Islet precursor cell (in vitro differentiated cells): ENCODE measurements at places on chromosomes 3 and 15.

GRCh38 chr3:56621681-56622080 lies 61.4 kb downstream of the TASOR start:
- no peak for DNase-seq

DNA sequence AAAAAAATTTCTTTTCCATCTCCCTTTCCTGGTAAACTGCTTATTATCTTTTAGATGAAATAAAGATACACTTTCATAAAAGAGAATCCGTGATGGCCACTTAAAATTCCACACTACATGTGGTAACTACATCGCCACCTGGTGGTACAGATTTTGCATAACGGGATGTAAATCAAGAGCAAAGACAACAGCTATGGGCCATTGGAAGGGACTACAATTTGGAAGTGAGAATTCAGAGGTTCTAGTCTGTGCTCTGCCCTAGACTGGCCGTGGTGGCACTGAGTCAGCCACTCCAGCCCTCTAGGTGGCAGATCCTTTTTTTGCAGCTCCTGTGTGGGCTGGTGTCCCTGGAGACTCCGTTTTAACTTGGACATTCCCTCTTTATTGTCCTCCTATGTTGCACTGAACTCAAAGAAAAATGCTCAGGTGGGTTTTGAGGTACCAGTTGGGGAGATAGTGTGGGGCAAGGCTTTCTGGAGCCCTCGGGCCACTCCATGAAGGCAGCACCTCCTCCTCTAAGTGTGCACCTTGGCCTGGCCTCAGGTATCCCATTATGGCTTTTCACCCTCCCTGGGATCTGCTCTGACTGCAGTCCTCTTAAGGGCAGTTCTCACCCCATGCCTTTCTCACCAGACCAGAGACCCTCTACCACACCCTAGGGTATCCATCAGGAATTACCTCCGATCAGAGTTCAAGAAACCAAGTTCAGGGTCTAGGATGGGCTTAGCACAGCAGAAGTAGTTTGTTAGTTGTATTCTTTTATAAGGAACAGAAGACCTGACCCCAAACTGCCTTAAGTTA lies 54.9 kb downstream of the SPSB4 start:
- DNase-seq: peak; percentile 82

DNA sequence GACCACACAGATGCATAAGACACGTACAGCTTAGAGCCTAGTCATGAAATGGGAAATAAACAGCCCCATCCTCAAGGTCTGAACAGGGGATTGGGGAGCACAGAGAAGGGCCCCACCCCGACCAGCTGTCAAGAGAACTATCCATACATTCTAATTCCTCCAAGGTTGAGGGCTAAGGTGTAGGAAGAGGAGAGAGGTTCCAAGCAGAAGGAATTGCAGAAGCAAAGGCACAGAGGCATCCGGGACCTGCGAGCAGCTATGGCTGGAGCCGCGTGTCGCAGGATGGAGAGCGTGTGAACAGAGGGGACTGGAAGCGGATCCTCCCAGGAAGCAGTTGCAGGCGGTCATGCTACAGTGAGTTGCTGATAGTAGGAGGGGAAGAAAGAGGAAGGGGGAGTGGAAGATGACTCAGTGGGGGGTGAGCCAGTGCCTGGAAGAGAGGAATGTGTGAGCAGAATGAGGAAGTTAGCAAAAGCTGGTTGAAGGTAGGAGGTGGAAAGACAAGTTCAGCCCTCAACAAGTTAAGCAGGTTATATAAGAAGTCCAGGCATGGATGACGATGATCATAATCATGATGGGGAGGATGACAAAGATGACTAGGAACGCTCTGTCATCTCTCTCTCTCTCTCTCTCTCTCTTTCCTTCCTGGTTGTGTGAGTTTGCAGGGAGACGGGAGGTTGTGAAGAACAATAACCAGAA lies 89.7 kb downstream of the LIPC start:
- peak; percentile 97 for DNase-seq

- no peak for DNase-seq
Observed at GRCh38 chr15:43093026-43093425, 12.8 kb downstream of the UBR1 start.

- DNase-seq: peak; percentile 91
Observed at GRCh38 chr3:192850451-192850981, 67.1 kb downstream of the MB21D2 start.

DNA sequence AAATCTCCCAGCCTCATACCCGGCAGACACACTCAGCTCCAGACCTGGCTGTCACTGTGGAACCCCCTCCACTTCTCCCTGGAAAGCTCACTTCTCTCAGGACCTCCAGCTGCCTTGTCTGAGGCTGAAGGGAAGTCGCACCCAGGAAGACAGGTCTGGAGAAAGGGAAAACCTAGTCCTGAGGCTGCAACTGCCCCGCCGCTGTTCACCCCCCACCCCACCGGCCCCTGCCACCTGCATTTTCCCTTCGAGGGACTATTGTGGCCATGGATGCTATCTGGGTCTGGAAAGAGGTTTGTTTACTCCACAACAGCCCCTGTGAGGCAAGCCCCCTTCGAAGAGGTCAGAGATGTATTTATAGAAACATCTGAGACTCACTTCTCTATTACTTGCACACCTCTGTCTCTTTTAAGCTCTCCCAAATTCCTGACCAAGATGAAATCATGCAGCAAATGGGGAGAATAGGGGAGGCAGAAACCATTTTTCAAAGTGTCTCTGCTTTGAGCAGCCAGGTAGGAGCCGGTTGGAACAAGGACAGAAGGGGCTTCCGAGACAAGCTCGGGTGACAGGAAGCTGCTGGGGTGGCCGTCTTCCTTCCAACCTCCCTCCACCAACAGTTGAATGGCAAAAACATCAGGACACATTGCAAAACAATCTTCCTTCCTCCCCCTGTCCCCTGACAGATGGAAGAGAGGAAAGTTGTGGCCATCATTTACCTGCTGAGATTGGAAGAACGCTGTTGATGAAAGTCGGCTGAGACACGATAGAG lies 518 bp downstream of the COLQ start:
- no peak for DNase-seq

DNA sequence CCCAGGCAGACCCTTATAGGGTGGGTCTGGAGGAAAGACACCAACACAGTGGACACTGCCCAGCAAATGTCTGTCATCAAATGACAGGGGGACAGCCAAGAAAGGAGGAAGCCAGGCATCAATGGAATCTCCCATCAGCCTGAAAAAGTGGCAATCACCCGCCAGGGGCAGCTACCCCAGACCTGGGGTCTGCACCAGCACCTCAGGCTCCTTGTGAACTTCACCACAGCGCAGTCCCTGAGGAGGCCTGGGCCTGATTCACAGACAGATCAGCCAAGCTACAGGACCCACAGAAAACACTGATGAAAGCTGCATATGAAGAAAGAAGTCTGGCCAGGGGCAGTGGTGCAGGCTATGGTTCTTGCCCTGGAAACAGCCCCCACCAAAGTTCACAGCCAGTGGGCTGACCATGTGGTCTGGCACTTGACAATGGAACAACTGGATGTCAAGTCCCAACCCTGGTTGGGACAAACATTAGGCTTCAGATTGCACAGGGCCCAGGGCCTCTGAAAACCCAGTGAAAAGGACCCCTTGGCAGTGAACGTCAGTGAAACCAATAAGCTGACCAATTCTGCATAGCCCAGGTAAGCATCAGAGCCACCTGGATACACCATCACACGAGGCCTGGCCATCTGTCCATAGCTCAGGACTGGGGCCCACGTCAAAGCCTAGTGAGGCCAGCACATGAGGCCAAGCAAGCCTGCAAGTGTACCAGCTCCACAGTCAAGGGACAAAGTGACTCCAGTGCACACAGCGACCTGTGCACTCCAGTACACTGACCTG lies 29.1 kb downstream of the ALS2CL start:
- DNase-seq: peak; percentile 46

- no peak for DNase-seq
Observed at GRCh38 chr3:171862993-171863521, 19.9 kb downstream of the TMEM212 start.

GRCh38 chr3:129783470-129783869 lies 110.0 kb downstream of the TMCC1 start:
- no peak for DNase-seq

GRCh38 chr3:44478055-44478468 lies 592 bp upstream of the ZNF445 start:
- no peak for DNase-seq

GRCh38 chr3:195256639-195257453 lies 14.1 kb downstream of the XXYLT1 start:
- no peak for DNase-seq

GRCh38 chr3:196339044-196339443 lies 856 bp upstream of the TM4SF19 start:
- peak; percentile 25 for DNase-seq

DNA sequence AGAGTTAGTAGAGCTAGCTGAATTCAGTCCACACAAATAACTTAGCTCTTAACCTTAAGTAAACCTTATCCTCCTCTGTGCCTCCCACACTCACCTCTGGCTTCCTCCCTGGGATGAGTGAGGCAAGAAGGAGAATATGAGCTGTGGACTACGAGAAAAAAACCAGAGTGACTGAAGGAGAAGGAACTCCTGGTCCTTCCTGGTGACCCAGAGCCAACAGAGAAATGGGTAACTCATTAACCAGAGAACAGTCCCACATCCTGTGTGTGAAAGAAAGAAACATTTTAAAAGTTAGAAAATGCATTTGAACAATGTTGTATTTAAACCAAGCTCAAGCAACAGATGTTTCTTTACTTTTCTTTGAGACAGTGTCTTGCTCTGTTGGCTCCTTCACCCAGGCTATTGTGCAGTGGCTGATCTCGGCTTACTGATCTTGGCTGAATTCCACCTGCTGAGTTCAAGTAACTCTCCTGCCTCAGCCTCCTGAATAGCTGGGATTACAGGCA lies 27.5 kb upstream of the FAM81A start:
- no peak for DNase-seq

- no peak for DNase-seq
Observed at GRCh38 chr3:32758375-32758753, 59.4 kb upstream of the TRIM71 start.

DNA sequence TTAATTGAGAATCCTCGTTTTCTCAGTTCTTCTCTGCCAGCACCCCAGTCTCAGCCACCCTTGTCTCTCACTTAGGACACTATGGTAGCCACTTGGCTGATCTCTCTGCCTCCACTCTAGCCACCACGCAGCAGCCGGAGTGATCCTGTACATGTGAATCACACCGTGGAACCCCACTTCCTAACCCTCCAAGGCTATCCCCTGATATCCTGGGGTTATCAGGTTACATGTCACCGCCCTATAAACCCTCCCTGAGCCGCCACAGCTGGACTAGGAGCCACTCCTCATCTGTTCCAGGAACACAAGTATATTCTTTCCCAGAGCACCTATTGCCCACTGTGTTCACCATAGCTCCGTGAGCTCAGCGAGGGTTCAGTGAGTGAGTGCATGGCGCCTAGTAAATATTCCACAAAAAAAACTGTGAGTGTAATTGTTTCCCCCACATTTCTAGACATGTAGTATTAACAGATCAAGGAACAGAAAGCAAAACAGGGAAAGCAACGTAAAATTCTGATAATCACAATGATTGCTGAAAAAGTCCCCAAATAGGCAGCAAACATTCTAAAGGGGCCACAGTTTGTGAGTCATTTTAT lies 661 bp upstream of the PARP14 start:
- no peak for DNase-seq

GRCh38 chr3:193014902-193015301 lies 97.2 kb upstream of the MB21D2 start:
- DNase-seq: no peak

- DNase-seq: no peak
Observed at GRCh38 chr15:22958487-22959280, 21.5 kb downstream of the CYFIP1 start.

- no peak for DNase-seq
Observed at GRCh38 chr15:34493001-34493400, 55.4 kb upstream of the GOLGA8A start.

DNA sequence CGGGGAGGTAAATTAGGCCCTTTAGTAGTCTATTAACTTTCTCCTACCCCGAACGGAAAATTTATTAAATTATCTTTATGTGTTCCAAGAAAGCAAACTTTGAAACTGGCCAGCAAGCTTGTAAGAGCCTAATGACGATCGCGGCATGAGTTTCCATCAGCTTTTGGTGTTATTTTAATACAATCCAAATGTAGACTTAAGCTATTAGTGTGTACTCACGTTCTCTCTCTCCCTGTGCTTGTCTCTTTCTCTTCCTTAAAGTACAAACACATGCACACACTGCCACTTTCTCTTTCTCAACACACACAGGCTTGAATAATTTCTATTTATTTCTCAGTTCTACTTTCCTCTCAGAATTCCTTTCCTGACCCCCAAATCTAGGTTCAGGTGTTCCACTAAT lies 108.8 kb upstream of the MME start:
- DNase-seq: no peak

GRCh38 chr15:62835351-62835750 lies 207.2 kb upstream of the TPM1 start:
- peak; percentile 66 for DNase-seq

GRCh38 chr3:119497820-119498185 lies 544 bp upstream of the TIMMDC1 start:
- DNase-seq: no peak

DNA sequence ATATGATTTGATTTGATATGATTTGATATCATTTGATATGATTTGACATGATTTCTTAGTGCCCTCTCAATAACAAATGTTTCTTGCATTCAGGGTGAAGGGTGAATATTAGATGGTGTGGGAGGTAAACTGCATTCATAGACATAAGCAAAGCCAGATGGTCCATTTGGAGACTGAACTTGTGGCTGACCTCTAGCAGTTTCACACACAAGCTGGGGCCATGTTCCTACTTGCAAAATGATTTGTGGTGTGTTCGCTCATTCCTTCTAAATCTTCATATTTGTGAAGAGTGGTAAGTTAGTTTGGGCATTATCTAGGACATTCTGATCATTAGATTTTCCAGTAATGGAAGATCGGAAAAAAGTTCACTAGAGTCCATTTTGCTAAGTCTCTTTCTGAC lies 40.5 kb upstream of the CCR4 start:
- DNase-seq: no peak

GRCh38 chr15:100338971-100339444 lies 2.8 kb downstream of the ADAMTS17 start:
- DNase-seq: peak; percentile 89

DNA sequence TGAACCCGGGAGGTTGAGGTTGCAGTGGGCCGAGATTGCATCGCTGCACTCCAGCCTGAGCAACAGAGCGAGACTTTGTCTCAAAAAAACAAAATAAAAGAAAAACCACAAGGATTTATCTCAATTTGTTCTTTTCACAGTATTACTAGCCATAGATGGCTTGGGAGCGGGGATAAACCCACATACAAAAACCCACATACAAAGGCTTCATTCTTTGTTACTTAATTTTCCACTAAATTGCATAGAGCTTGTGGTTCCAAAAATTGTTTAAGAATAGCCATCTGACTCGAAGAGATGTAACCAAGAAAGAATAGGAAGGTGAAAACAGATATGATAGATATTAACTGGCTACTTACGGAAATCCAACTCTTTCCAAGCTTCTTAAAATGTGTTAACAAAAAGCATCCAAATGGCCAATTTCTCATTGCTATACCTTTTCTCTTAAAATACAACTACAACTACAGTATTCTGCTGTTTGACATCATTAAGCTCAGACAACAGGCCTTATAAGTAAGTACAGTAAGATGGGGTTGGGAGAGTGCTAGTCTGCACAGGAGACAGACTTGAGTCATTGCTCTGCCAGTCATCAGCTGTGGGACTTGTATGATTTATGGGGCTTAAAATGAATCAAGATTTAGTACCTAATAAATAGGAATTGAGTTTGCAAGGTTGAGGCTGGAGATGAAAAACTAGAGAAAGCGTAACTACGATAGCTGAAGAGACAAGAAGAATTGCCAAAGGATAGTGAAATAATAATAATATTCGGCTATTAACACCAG lies 96.6 kb upstream of the PLXND1 start:
- no peak for DNase-seq

- DNase-seq: peak; percentile 52
Observed at GRCh38 chr3:18758047-18758704, 333.0 kb upstream of the SATB1 start.

GRCh38 chr3:128359846-128360642 lies 106.6 kb downstream of the DNAJB8 start:
- no peak for DNase-seq
